ENCODE measurements at places on chromosomes 11 and 22.

GRCh38 chr22:45472426-45472825 lies 30.3 kb upstream of the FBLN1 start:
- DNase-seq, result no peak

- DNase-seq, result peak; percentile 9
Observed at GRCh38 chr11:23112987-23113886, 253.0 kb upstream of the CCDC179 start.

- no peak for DNase-seq
Observed at GRCh38 chr11:118144301-118145268, 8.0 kb downstream of the SCN4B start.

GRCh38 chr11:93329936-93330445 lies 551 bp upstream of the DEUP1 start:
- DNase-seq, result peak; percentile 20

DNA sequence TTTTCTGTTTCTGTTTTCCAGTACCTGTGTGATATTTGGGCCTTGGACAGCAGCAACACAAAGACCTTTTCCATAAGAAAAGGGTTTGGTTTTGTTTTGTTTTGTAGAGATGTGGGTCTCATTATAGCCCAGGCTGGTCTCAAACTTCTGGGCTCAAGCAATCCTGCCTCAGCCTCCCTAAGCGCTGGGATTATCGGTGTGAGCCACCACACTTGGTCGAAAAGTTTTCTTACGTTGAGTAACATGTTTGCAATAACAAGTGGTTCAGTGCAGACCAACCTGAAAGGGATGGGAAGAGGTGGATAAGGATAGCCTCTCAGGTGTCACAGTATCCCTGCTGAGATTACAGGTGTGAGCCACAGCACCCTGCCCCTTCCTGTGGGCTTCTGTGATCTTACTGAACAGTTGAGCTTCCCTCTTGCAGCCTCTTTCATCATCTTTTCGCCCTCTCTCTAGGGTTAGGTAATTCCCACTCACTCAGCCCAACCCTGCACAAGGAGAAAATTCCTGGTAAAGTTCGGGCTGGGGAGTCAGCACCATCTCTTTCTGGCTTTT lies 3.5 kb upstream of the MRPL48 start:
- peak; percentile 83 for DNase-seq

DNA sequence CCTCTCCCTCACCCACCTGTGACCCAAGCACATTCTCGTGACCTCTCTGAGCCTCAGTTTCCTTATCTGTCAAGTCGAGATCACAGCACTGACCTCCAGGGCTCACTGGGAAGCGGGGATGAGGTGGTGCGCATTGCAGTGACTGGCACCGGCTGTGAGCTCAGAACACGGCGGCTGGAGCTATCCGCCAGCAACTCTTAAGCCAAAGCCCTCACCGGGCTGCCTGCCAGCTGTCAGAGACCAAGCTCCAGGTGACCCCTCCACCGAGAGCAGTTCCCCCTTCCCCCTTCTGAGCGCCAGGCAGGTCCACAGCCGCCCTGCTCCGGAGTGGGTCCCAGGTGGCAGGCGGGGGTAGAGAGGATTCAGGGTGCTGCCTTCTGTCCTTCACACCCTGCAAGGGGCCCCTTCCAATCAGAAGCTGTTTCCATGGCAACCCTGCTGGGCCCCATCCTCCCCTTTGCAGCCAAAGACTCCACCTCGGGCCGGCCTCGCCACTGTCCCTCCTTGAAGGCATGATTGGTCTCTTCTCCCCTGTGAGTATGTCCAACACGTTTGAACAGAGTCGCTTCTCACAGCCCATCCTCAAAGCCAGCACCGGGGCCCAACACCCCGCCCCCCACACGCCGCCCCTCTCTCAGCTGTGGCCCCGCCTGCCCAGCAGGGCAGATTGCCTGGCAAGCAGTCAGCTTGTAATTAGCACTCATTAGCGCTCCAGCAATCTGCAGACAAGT lies 98.7 kb downstream of the WNT7B start:
- no peak for DNase-seq

DNA sequence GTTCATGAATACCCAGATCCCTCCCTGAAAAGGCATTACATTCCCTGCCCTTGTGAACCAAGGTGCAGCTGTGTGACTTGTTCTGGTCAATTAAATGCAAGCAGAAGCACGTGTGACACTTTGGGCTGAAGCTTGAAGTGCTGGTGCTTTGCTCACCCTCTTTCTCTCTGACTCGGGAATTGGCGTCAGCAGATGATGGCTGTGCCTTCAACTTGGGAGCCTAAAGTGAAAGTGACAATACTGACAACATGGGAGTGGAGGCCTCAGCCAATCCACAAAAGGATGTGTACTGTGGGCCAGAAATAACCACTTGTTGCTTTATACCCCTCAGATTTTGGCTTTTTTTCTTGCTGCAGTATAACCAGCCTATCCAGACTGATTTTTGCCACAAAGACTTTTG lies 148.3 kb upstream of the THY1 start:
- no peak for DNase-seq

- no peak for DNase-seq
Observed at GRCh38 chr11:12205330-12205729, 94.9 kb downstream of the MICAL2 start.

DNA sequence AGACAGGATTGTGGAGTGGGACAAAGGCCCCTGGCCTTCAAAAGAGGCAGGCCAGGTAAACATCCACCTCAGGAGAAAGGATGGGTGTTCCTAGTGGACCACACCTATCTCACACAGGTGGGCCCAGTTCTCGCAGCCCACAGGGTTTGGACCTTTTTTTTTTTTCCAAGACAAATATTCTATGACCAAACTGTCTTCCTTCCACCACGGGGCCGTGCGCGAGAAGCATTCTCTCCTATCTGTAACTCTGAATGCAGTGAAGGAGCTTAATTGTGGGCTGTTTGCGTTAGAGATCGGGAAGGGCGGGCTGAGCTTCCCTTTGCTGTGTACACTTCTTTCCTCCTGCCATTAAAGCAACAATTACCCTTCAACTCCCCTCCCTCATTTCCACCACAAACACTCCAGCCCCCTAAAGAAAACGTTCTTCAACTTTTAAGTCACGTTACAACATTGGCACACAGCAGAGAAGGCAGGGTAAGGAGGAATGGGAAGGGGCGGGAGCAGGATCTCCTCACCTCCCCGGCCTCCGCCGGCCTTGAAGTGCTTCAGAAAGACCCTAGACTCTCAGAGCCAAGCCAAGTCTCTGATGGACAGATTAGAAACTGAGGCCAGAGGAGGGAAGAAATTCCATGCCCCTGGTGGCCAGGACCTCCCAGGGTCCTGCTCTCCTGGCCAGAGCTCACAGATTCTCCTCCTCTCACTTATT lies 238.4 kb downstream of the BUD13 start:
- DNase-seq, result no peak

DNA sequence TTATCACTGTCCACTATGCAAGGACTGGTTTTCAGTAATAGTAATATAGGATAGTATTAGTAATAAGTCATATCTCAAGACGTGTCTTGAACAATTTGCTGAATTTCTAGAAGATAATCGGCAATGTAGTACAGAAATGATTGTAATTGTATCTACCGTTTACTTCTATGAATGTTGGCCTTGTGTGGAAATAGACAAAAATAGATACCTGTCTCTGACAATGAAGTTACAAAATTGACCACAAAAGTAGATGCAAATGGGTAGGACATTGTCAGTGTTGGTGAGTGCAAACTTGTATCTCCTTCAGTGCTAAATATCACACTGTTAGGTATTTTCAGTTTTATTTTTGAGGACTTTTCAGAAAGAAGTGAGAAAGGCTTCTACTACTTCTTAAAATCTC lies 43.1 kb downstream of the SVIP start:
- no peak for DNase-seq

DNA sequence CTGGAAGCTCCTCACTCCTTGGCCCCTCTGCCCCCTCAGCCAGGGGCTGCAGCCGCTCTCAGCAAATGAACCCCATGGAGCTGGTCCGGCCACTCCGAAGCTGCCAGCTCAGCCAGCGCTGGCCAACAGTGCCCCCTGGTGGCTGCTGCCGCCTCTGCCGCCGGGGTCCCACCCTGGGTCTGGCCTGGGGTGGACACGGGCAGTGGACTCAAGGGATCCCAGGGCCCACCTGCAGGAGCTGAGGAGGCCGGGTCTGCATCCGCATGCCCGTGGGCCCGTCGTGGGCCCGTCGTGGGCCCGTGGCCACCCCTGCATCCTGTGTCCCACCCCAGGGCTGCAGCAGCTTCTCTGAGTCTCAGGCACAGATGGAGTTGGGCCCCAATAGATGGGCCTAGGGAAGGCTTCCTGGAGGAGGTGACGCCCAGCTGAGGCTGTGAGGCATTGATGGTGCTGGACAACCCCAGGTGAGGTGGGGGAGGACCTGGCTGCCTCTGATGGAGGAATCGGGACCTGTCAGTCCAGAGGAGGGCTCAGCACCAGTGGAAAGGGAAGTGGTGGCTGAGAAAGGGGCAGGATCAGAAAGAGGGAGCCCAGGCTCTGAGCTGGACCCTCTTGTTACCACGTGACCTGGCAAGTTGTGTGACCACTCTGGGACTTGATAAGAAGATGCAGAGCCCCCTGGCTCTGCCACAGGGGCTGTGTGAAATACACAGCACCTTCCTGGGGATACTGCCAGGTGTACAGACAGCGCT lies 522.3 kb downstream of the BRD1 start:
- peak; percentile 43 for DNase-seq

DNA sequence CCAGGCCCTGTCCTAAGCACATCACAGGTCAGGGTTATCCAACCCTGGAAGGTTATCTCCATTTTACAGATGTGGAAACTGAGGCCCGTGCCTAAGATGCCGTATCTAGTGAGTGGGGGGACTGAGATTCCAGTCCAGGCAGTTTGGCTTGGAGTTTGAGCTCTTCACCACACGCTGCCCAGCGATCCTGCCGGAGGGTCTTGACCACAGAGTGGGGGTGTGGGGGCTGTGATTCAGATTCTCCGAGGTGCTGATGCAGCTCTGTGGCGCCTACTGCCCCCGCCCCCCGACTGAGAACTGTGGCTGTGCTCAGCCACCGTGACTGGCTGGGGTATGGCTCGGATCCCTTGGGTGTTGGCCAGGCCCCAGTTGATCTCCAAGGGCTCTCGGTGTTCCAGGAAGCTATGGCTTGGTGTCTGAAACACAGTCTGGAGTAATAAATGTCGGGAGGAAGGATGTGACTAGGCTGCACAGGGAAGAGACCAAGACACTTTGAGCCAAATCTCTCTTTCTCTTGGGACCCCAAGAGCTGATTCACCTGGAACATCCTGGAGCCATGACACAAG lies 60.6 kb upstream of the RASD2 start:
- no peak for DNase-seq

GRCh38 chr11:95119361-95120060 lies 29.9 kb downstream of the ENDOD1 start:
- DNase-seq, result no peak
